Activated CD8-positive, alpha-beta T cell treated with anti-CD3 and anti-CD28 coated beads, Interleukin-2, amount 10 ng/mL, durations not matched to agents 7 days and 5 days (primary cell): ENCODE measurements at places on chromosomes 12 and 14.

DNA sequence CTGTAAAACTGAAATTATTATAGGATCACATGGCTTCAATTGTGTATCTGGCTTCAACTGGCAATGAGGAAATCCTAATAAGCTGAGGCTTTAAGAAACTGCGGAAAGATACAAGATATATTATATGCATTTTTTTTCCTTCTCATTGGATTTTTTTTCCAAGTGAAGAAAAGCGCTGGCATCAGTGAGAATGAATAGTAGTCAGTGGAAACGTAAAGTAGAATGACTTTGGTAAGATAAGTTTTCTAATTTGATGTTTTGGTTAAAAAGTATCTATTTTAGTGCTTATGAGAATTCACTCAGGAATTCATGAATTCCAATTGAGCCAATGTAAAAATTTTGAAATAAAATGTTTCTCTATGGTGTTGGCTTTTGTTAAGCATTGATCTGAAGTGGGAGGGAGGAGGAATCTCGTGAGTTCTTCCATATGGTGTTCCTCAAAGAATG is 173.5 kb upstream of the FRMD6 start:
- H3K27ac ChIP-seq, result no peak overlapping the region
- peaks cover 7% of the 10 kb centered on the region for H3K27me3 ChIP-seq
- no peak for DNase-seq
- H3K36me3 ChIP-seq, result no peaks in the 10 kb centered on the region

DNA sequence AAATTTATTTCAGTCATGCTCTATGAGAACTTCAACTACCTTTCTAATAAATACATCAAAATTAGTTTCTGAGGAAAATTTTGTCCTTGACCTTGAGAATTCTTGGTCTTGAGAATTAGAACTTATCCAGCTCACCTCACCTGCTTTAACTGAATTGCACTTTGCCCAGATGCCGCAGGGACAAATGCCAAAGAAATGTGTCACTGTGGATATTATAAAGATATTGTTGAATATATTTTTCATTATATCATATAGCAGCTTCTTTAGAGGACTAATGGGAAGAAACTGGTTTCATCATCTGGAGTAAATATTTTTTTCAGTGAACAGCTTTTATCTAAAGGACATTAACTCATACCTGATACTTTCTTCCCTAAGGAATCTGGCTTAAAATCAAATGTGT is 54.1 kb downstream of the LRP6 start:
- H3K4me3 ChIP-seq, result no peak overlapping the region
- no peak overlapping the region for H3K27ac ChIP-seq
- H3K4me1 ChIP-seq, result peaks cover 18% of the 10 kb centered on the region
- no peaks in the 10 kb centered on the region for H3K36me3 ChIP-seq
- peaks cover 58% of the 10 kb centered on the region for H3K27me3 ChIP-seq

GRCh38 chr14:83874662-83875061 is 1655.3 kb upstream of the FLRT2 start:
- no peaks in the 10 kb centered on the region for H3K4me1 ChIP-seq
- no peaks in the 10 kb centered on the region for H3K27me3 ChIP-seq
- H3K36me3 ChIP-seq, result no peaks in the 10 kb centered on the region
- no peak overlapping the region for H3K27ac ChIP-seq

DNA sequence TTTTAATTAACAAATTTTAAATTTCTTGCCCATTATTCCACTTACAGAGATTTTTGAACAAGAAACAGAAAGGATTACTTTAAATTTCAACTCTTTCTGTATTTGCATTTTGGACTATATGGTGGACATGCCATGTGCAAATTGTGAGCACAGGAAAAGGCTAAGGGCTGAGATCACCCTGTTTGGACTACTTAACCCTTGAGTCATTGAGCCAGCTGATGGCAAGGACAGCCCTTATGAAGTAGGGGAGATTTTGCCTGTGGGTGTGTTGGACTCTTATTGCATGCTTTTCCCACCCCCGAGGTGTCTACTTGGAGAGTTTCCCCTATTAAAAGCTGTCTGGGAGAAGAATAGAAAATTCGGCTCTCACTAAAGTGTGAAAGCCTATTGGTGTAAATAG is 17.2 kb downstream of the DERA start:
- no peaks in the 10 kb centered on the region for H3K4me1 ChIP-seq
- H3K27me3 ChIP-seq, result no peaks in the 10 kb centered on the region
- no peak overlapping the region for H3K27ac ChIP-seq
- DNase-seq, result no peak
- H3K36me3 ChIP-seq, result peaks cover 3% of the 10 kb centered on the region

GRCh38 chr12:27620121-27620520 is 76.1 kb upstream of the REP15 start:
- DNase-seq, result no peak
- no peak overlapping the region for H3K27ac ChIP-seq
- peaks cover 4% of the 10 kb centered on the region for H3K27me3 ChIP-seq
- H3K4me3 ChIP-seq, result no peak overlapping the region
- peaks cover 9% of the 10 kb centered on the region for H3K4me1 ChIP-seq
- H3K36me3 ChIP-seq, result no peaks in the 10 kb centered on the region

- no peaks in the 10 kb centered on the region for H3K36me3 ChIP-seq
- H3K4me1 ChIP-seq, result peaks cover 14% of the 10 kb centered on the region
- no peak for DNase-seq
- H3K27me3 ChIP-seq, result peaks cover 8% of the 10 kb centered on the region
Measured at GRCh38 chr12:51432921-51433320, 8.3 kb downstream of the SLC4A8 start.

- no peaks in the 10 kb centered on the region for H3K4me1 ChIP-seq
- no peak overlapping the region for H3K27ac ChIP-seq
- H3K36me3 ChIP-seq, result no peaks in the 10 kb centered on the region
- DNase-seq, result no peak
Measured at GRCh38 chr12:29960122-29960521, 176.4 kb upstream of the TMTC1 start.

GRCh38 chr12:116918464-116918863 is 7.7 kb downstream of the FBXW8 start:
- H3K27me3 ChIP-seq, result no peaks in the 10 kb centered on the region
- no peak for DNase-seq

GRCh38 chr14:38201137-38201828 is 6.4 kb upstream of the SSTR1 start:
- H3K36me3 ChIP-seq, result no peaks in the 10 kb centered on the region
- no peak for DNase-seq
- peaks cover 6% of the 10 kb centered on the region for H3K27me3 ChIP-seq

DNA sequence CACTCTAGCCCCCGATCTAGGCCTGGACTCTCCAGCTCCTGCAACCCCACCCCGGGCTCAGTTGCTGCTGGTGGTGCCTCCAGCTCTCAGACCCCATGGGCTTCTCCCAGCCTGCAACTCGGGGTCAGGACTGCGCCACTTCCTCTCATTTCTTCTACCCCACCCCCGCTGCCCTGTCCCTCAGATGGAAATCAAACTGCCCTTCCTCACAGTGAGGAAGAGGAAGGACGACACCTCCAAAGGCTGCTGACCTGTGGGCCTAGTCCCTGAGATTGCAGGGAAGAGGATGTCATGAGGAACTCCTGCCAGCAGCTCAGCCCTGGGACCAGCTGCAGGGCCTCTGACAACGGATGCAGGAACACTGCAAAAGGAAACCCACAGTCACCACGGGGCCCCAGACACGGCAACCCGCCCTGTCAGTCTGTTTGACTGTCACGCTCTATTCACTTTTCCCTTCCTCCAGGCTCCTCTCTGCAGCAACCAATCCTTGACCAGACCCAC is 29.3 kb upstream of the PNMA1 start:
- H3K4me1 ChIP-seq, result peaks cover 96% of the 10 kb centered on the region
- no peaks in the 10 kb centered on the region for H3K27me3 ChIP-seq
- peak overlapping the region; percentile 87 for H3K4me3 ChIP-seq
- peak; percentile 81 for DNase-seq
- peak overlapping the region; percentile 99 for H3K27ac ChIP-seq
- peaks cover 42% of the 10 kb centered on the region for H3K36me3 ChIP-seq

- no peak overlapping the region for H3K27ac ChIP-seq
- H3K4me1 ChIP-seq, result no peaks in the 10 kb centered on the region
- no peak overlapping the region for H3K4me3 ChIP-seq
- H3K36me3 ChIP-seq, result no peaks in the 10 kb centered on the region
Measured at GRCh38 chr14:24837280-24838046, 203.5 kb upstream of the GZMB start.

- H3K4me1 ChIP-seq, result no peaks in the 10 kb centered on the region
- H3K27ac ChIP-seq, result no peak overlapping the region
- H3K36me3 ChIP-seq, result no peaks in the 10 kb centered on the region
- DNase-seq, result no peak
- H3K27me3 ChIP-seq, result peaks cover 2% of the 10 kb centered on the region
Measured at GRCh38 chr12:120663741-120664140, 23.2 kb upstream of the MLEC start.

- no peak overlapping the region for H3K4me3 ChIP-seq
- H3K4me1 ChIP-seq, result no peaks in the 10 kb centered on the region
- H3K27me3 ChIP-seq, result no peaks in the 10 kb centered on the region
- no peak for DNase-seq
- H3K36me3 ChIP-seq, result no peaks in the 10 kb centered on the region
Measured at GRCh38 chr14:32702562-32702961, 236.1 kb upstream of the NPAS3 start.

DNA sequence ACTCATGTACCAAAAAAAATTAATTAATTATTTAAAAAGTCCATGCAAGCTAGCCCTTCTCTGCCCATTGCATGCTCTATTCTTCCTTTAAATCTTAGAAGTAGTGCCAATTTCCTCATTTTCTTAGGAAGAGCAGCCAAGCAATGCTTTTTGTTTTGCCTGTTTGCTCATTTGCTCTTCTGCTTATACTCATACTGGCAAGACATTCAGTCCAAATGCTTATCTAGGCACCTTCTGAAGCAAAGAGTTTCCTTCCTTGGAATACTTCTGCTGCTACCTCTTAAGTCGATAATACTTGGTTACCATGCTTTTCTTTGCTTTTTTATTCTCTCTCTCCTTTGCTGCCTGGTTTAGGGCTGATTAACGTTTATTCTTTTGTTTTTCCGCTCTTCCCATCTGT is 1318.3 kb downstream of the AACS start:
- H3K27me3 ChIP-seq, result no peaks in the 10 kb centered on the region
- DNase-seq, result no peak
- H3K4me1 ChIP-seq, result no peaks in the 10 kb centered on the region
- no peaks in the 10 kb centered on the region for H3K36me3 ChIP-seq
- no peak overlapping the region for H3K4me3 ChIP-seq

DNA sequence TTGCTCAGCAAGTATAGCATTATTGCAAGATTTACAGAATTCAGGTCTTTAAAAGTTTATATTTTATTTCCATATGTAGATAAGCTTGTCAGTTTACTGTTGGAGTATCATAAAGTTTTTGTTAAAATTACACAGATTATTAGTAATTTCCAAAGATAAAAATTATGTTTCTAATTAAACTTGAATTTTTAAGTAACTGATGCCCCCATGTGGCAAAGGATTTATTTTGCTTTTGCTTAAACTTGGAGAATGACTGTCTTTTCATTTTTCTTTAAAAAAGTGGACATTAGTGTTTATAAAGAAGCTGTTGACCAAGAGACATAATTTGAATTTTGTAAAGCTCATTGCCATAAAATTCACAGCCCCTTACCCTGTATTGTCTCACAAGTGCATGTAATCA is 45.8 kb downstream of the ETNK1 start:
- DNase-seq, result no peak
- no peaks in the 10 kb centered on the region for H3K27me3 ChIP-seq
- peaks cover 2% of the 10 kb centered on the region for H3K4me1 ChIP-seq
- H3K36me3 ChIP-seq, result peaks cover 25% of the 10 kb centered on the region

DNA sequence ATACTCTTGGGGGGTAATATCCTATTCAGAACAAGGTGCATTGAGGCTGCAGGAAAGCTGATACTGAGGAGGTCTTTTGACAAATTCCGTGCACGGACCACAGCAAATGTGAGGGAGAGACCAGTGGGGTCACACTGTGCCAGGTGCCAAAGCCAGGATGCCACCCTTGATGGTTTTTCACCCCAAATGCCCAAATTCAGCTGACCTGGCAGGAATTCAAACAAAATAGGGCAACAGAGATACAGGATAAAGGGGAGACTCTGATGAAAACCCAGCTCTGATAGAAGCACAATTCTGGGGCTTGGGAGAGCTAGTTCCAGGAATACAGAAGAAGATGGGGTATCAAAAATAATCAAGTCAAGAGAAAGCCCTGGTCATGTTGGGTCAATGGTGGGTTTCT is 55.3 kb downstream of the SLC8A3 start:
- H3K36me3 ChIP-seq, result no peaks in the 10 kb centered on the region
- no peaks in the 10 kb centered on the region for H3K4me1 ChIP-seq
- H3K27ac ChIP-seq, result no peak overlapping the region

- H3K27ac ChIP-seq, result no peak overlapping the region
- DNase-seq, result peak; percentile 43
- H3K36me3 ChIP-seq, result no peaks in the 10 kb centered on the region
- peak overlapping the region; percentile 55 for H3K4me3 ChIP-seq
Measured at GRCh38 chr14:53306267-53306721, 153.2 kb upstream of the DDHD1 start.
